Activated CD4-positive, CD25-positive, alpha-beta regulatory T cell treated with anti-CD3 and anti-CD28 coated beads, Interleukin-2, amount 50 U/mL, for 24 hours (primary cell): ENCODE measurements at places on chromosomes 7 and 10.

DNA sequence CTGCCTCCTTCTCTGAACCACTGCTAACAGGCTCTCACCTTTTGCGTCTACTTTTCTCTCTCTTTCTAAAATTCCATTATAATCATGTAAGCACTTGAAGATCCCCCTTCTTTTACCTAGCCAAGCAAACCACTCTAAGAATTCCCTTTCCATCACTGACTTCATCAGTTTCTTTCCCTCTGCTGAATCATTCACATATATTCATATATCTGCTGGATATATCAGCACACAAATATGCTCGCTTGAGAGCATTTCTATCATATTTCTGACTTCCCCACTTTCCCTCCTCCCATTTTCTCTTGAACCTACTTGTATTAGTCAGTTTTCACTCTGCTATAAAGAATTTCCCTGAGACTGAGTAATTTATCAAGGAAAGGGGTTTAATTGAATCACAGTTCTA lies 84.2 kb upstream of the LRRN3 start:
- ATAC-seq: no peak

DNA sequence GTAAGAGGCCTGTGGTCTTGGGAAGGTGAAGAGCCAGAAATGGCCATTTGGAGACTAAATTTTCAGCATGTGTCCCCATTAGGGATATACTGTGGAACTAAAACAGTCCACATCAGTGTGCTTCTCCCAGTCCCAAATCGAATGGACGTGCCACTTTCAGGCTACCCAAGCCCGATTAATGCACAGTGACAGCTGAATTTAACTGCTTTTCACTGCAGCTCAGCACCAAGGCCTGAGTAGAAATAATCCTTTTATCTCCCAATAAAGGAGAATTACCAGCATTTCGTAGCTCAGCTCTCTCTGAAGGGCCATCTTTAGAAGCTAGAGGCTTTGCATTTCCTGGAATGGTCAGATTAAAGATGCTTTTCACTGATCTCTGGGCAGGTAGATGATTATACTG lies 183.3 kb downstream of the NPSR1 start:
- no peak for ATAC-seq

DNA sequence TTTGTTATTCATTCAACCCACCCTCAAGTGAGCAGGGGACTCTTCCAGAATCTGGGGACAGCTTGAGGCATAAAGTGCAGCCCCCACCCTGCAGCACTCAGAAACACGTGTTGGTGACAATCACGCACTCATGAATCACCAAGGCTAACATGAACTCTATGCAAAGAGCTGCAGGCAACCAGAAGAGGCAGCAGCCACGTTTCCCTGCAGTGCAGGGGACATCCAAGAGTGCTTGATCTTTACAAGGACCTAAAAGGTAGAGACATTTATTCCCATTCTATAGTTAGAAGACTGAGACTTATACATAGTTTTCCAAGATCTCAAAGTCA lies 135.2 kb upstream of the GDF10 start:
- no peak for ATAC-seq

- no peak for ATAC-seq
These were observed 34.1 kb upstream of the NMT2 start for GRCh38 chr10:15202639-15203038.

DNA sequence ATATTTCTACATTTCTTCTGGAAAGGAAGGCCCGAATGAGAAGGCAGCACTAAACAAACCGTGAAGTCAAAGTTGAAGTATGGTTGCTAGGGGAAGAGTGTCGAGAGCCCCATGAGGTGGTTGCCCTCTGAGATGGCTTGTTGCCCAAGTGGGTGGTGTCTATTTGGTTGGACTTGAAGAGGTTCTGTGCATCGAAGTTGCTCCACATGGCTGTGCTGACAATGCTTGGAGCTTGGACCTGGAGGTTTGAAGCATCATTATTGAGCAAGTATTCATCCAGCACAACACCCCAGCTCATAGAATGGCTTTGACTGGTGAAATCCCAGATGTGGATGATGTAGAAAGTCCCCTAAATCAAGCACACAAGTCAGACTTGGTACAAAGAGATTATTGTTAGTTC lies 165.2 kb upstream of the CDCA7L start:
- ATAC-seq: no peak

GRCh38 chr10:131858583-131859340 lies 42.0 kb upstream of the PPP2R2D start:
- ATAC-seq: no peak

DNA sequence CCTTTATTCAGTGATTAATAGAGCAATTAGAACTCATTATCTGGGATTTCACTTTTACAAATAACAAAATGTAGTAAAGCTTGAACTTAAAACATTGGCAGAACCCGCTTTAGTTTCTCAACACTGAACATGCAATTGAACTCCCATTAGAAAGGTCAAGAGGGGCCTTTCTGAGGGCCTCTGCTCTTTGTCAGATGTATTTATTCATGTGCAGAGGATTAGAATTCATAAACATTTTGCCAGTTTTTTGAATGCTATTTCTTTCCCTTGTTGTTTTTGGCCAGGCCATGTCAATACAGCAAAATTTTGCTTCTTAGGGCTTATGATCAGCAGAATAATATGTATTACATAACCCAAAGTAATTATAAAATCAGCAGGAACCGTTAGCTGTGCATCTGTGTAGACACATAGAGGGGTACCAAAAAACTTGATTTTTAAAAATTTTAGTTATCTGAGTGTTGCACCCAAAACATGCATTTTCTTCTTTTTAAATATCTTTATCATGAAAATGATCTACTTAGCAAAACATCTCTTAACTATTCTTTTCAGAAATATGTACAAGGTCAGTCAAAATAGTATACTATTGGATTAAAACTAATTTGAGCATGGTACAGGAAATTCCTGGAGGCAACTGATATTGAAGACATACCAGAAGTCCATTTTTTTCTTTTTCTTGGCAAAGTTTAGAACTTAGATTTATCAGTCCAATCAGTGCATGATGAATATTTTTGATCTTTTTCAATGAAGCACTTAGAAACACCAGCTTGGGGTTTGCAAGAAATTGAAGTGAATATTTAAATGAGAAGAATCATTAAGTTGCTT lies 177.5 kb downstream of the TWIST1 start:
- no peak for ATAC-seq

GRCh38 chr10:29157321-29157720 lies 131.5 kb upstream of the LYZL1 start:
- no peak for ATAC-seq

GRCh38 chr10:110087682-110088081 lies 79.9 kb downstream of the ADD3 start:
- no peak for ATAC-seq

DNA sequence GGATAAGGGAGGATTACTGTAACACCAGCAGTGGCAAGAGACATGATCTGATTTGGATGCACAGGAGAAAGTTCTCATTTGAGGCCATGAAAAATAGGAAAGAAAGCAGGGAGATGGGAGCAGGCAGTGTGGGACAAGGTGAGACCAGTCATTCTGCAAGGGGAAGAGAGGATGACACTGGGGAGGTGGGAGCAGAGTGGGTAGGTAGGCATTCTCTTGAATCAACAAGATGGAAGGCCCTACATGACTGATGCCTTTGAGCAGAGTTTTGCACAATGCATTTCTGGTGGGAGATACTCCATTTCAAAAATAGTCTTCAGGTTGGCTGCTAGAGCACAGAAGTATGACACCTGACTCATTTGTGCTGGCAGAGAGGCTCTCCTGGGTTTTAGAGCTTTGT lies 10.5 kb downstream of the RPS24 start:
- ATAC-seq: no peak

- ATAC-seq: no peak
These were observed 2.1 kb upstream of the FLNC start for GRCh38 chr7:128827971-128828711.

DNA sequence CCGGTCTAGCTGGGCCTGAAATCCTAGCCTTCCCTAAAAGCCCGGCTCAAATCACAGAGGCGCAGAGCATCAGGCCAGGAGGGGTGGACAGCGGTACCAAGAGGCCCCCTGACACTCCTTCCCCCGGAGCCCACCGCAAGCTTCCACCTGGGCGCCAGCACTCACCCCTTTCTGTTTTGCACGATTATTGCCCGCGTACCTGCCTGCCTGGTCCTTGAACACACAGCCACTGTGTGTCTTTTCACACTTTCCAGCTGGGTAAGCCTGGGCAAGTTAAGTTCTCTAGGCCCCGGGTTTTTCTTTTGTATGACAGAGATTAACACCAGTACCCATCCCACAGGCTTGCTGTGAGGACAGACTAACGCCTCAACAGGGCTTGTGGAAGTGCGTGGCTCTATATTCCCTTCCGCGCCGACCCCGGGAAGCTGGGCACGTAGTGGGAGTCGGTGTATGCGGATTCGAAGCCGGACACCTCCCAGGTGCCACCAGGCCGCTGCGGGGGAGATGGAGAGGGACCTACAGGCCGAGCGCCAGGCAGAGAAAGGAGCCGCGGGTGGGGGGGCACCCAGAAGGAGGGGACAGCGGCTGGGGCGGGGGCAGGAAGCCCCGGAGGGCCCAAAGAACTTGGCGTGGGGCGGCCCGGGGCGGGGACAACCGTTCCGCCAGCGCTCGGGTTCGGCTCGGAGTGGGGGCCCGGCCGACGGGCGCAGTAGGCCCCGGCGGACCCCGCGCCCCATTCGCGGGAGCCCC lies 792 bp downstream of the ZNF746 start:
- peak; percentile 22 for ATAC-seq

DNA sequence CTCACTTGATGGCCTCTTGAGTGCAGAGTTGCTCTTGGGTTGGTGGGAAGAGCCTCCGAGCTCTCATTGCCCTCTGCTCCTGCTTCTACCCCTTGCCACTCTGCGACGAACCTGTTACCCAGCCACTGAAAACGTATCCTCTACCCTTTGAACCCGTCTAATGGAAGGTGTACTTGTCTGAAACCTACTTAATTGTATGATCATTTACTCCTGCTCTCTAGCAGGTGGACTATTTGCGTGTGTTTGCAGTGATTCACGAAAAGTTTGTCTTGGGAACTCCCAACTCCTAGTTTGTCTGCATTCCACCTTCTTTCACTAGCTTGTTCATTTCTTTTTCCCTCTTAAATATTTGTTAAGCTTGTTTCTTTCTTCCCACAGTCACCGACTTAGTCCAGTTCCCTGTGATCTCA lies 503 bp downstream of the CROT start:
- ATAC-seq: peak; percentile 1

- no peak for ATAC-seq
These were observed 48.4 kb upstream of the SEMA3C start for GRCh38 chr7:80967071-80967916.

- ATAC-seq: no peak
These were observed 208.4 kb downstream of the ACTR3B start for GRCh38 chr7:152967958-152968357.

DNA sequence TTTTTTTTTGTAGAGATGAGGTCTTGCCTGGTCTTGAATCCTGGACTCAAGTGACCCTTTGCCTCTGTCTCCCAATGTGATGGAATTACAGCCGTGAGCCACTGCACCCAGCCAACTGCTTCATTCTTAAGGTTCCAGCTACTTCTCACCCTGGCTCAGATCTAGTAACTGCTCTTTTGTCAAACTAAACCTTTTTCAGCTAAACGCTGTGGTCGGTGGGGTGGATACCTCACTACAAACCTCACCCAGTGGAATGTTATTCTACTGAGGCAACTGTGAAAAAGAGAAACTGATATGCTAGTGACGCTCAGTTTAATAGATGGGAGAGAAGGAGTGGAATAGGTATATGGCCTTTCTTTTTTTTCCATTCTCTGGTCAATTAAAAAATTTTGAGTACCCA lies 1.7 kb upstream of the MRLN start:
- ATAC-seq: no peak

DNA sequence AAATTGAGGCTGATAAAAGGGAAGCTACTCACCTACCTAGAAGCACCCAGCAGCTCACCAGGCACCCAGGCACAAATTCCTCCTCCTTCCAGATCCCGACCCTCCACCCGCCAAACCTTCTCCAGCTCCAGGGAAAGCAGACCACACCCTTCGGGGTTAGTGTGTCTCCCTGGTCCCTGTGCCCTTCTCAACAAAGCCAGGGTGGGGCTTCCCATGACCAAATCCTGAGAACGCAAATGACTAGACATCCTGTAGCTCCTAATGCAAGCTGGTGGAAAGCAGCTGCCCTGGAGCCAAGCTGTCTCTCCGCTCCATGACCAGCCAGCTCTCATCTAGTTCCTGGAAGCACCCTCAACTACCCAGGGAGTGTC lies 4.4 kb downstream of the TBX20 start:
- ATAC-seq: no peak

DNA sequence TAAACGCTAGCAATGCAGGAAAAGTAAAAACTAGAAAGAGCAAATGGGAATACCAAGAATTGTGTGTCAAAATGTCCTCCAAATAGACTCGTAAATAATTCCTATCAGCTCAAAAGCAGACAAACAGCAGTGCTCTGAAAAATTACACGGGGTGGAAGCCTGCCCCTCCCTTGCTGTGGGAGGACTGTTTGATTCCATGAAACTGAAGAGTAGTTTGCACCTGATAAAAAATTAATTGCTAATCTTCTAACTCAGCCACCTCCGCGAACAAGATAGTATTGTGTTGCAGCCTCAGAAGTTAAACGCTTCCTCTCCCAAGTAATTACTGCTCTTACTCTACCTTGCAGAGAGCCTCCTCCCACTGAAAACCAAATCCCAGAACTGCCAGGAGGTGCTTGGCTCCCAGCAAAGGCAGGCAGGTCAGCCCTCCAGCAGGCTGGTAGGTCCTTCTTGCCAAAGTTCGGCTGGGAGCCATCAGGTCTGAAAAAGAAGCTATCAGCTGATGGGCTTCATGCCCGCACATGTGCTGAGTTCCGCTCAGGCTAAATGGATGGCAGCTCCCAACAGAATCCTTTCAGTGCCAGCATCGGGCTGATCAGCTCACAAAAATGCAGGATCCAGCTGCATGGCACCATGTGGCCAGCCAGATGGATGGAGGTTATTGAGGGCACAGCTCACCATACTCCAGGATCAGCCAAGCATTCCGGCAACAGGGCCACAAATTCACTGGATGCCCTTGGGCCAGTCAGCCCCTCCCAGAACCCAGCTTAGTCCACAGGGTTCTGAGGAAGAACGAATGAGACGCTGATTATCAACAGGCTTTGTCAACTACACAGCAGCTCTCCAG lies 37.1 kb downstream of the MAD1L1 start:
- no peak for ATAC-seq

GRCh38 chr7:158948376-158948775 lies 92.0 kb downstream of the DYNC2I1 start:
- no peak for ATAC-seq

DNA sequence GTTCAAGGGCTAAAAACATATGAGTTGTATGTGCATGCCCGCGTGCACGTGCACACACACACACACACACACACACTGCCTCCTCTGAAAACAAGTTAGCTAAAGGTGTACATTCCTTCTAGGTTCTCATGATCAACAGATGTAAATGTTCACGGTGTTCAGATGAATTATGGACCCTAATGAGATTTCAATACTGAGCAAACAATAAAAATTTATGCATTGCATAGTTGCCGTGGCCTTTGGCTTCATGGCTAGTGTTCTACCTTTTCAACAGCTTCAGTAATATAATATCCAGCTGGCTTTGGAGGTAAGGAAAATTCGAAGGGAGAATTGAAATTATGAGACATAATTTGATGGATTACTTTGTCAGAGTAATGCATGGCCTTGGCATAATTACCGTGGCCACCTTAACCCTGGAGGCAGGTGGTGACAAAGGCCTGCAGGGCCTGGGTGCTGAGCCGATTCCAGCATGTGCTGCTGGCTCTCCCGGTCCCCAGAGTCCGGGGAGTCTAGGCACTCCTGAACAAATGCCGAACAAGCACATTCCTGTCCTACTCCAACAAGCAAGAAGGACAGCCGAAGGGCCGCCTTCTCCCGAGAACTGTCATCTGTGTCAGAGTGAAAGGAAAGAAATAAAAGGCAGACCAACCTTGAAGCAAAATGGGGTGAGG lies 166.6 kb upstream of the TCF7L2 start:
- ATAC-seq: no peak

GRCh38 chr10:78830062-78830975 lies 238.4 kb upstream of the ZMIZ1 start:
- ATAC-seq: no peak
